PC-9 (cell line): ENCODE measurements at places on chromosomes 3 and 15. TPM values are rescaled to one million over a fixed set of nuclear protein-coding genes. Genes with fewer than 3 reads are reported as not detected.

The OR5H14 gene
- not detected in 2 replicates for total RNA-seq

The GPR27 gene
- not detected in 2 replicates for total RNA-seq

The CCDC39 gene
- total RNA-seq = 0.26 TPM in 1 of 2 replicates, not detected in the other

The CTXND1 gene
- total RNA-seq = not detected in 2 replicates

The RPLP1 gene
- total RNA-seq = 1,651 and 3,001 TPM in 2 replicates

The TMCO5A gene
- 0.35 TPM in 1 of 2 replicates, not detected in the other for total RNA-seq

The C2CD4B gene
- not detected in 2 replicates for total RNA-seq

The TNNC1 gene
- 8.3 and 8.4 TPM in 2 replicates for total RNA-seq

The ERC2 gene
- total RNA-seq = 0.75 and 1.4 TPM in 2 replicates

The CILP gene
- total RNA-seq = 0.07 and 0.08 TPM in 2 replicates

The ACVR2B gene
- 11.0 and 12.4 TPM in 2 replicates for total RNA-seq

The TRAIP gene
- total RNA-seq = 18.1 and 20.6 TPM in 2 replicates

The BFSP2 gene
- not detected in 2 replicates for total RNA-seq

The DOCK3 gene
- 15.2 and 16.9 TPM in 2 replicates for total RNA-seq

The TRPM1 gene
- total RNA-seq = not detected in 2 replicates

The ZNF80 gene
- not detected in 2 replicates for total RNA-seq

The GRAMD2A gene
- total RNA-seq = 48.5 and 60.2 TPM in 2 replicates

The MST1R gene
- total RNA-seq = 84.3 and 98.3 TPM in 2 replicates

The CCDC191 gene
- 11.0 and 13.2 TPM in 2 replicates for total RNA-seq

The GATM gene
- 9.8 and 10.0 TPM in 2 replicates for total RNA-seq

The SLC22A13 gene
- 0.40 and 0.44 TPM in 2 replicates for total RNA-seq

The TEX55 gene
- not detected in 2 replicates for total RNA-seq

The ECE2 gene
- not detected in 2 replicates for total RNA-seq

The CSPG5 gene
- total RNA-seq = 1.3 and 1.8 TPM in 2 replicates

The COL6A6 gene
- not detected in 2 replicates for total RNA-seq

The ANKRD34C gene
- not detected in 2 replicates for total RNA-seq

The CEP70 gene
- 50.5 and 73.6 TPM in 2 replicates for total RNA-seq
